ENCODE measurements at places on chromosomes 16 and 17. TPM values are rescaled to one million over a fixed set of nuclear protein-coding genes. Genes with fewer than 3 reads are reported as not detected.

GRCh38 chr17:78325076-78325687 lies 34.7 kb downstream of the SOCS3 start:
- no peaks in the 10 kb centered on the region for H3K27me3 ChIP-seq
- DNase-seq = no peak

GRCh38 chr16:87207965-87208364 lies 109.2 kb downstream of the C16orf95 start:
- H3K4me3 ChIP-seq = no peak overlapping the region
- DNase-seq = no peak
- no peak overlapping the region for H3K27ac ChIP-seq
- peaks cover 5% of the 10 kb centered on the region for H3K27me3 ChIP-seq
- H3K4me1 ChIP-seq = peaks cover 3% of the 10 kb centered on the region

Gene MFAP4
- total RNA-seq = not detected

DNA sequence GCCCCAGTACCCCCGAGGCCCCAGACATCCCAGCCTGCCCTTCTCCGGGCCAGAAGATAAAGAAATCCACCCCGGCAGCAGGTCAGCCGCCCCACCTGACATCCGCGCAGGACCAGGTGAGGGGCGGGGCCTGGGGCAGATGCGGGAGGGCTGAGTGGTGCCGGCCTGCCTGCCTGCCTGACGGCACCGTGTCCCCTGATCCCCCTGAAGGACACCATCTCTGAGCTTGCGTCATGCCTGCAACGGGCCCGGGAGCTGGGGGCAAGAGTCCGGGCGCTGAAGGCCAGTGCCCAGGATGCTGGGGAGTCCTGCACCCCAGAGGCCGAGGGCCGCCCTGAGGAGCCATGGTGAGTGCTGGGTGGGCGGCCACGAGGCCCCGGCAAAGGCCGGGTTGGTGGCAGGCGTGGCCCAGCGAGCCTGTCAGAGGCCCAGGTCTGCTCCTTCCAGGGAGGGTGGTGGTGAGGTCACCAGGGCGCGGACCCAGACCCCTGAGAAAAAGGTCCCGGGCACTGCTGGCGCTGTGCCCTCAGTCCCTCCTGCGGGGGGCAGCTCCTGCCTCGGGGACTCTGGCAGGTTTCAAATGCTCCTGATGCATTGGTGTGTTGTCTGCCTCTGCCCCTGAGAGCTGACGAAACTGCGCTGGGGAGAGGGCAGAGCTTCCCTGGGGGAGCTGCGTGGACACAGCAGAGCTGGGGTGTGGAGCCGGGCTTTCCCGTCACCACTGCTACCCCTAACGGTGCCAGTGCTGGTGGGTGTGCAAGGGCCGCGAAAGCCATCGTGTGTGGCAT lies 1.2 kb downstream of the CDT1 start:
- H3K27me3 ChIP-seq = no peaks in the 10 kb centered on the region
- peaks cover 55% of the 10 kb centered on the region for H3K36me3 ChIP-seq
- peak overlapping the region; percentile 82 for H3K4me3 ChIP-seq
- peaks cover 45% of the 10 kb centered on the region for H3K4me1 ChIP-seq
- DNase-seq = peak; percentile 67
- H3K27ac ChIP-seq = peak overlapping the region; percentile 77

GRCh38 chr17:6548578-6549330 lies 7.6 kb downstream of the PITPNM3 start:
- peaks cover 9% of the 10 kb centered on the region for H3K27me3 ChIP-seq
- peaks cover 21% of the 10 kb centered on the region for H3K4me1 ChIP-seq
- H3K27ac ChIP-seq = peak overlapping the region; percentile 79
- H3K36me3 ChIP-seq = no peaks in the 10 kb centered on the region

Gene ARHGDIG
- total RNA-seq = not detected

Gene CCT6B
- total RNA-seq = 0.83 TPM

Gene PARD6A
- 14.7 TPM for total RNA-seq

Gene KRT39
- total RNA-seq = not detected

- no peak for DNase-seq
- no peak overlapping the region for H3K4me3 ChIP-seq
- no peak overlapping the region for H3K27ac ChIP-seq
- no peaks in the 10 kb centered on the region for H3K36me3 ChIP-seq
- H3K4me1 ChIP-seq = peaks cover 31% of the 10 kb centered on the region
Measured at GRCh38 chr17:8075081-8075480, 12.4 kb downstream of the ALOX12B start.

Gene CDC6
- total RNA-seq = 103 TPM

- no peaks in the 10 kb centered on the region for H3K36me3 ChIP-seq
- no peak overlapping the region for H3K4me3 ChIP-seq
- H3K27me3 ChIP-seq = peaks cover 12% of the 10 kb centered on the region
- H3K27ac ChIP-seq = no peak overlapping the region
Measured at GRCh38 chr17:62910277-62910676, 55.8 kb upstream of the TANC2 start.

Gene KRTAP9-4
- total RNA-seq = not detected

DNA sequence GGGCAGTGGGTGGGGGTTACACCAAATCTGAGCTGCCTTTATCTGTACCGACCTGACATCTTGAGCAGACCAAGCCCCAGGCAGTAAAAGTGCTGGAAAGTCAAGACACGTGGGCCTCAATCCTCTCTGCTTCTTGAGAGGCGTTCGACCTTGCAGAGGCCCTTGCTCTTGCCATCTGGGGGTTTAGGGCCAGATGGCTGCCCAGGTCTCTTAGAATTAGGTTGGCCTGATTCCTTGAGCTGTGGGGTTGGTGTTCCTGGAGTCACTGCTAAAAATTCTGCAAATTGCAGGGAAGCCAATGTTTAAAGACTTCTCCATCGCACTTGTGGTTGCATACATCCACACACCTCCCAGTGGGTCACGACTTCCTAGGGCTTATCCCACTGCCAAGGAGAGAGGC lies 238.2 kb upstream of the ASIC2 start:
- no peak for DNase-seq
- H3K27ac ChIP-seq = no peak overlapping the region
- no peaks in the 10 kb centered on the region for H3K4me1 ChIP-seq
- no peak overlapping the region for H3K4me3 ChIP-seq

DNA sequence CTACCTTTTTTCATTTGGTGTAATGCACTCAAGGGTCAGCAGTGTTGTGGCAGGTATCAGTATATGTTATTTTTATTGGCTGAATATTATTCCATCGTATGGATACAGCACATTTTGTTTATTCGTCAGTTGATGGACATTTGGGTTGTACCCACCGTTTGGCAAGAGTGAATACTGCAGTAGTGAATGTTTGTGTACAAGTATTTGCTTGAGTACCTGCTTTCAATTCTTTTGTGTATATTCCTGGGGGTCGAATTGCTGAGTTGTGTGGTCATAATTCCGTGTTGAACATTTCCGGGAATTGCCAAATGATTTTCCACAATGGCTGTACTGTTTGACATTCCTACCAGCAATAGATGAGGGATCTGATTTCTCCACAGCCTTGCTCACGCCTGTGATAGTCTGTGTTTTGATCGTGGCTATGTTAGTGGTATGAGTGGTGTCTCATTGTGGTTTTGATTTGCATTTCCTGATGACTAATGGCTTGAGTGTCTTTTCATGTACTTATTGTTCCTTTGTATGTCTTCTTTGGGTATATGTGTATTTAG lies 108.4 kb downstream of the OR1D5 start:
- no peak overlapping the region for H3K4me3 ChIP-seq
- H3K36me3 ChIP-seq = no peaks in the 10 kb centered on the region
- H3K27ac ChIP-seq = no peak overlapping the region
- no peak for DNase-seq
- H3K27me3 ChIP-seq = peaks cover 9% of the 10 kb centered on the region

DNA sequence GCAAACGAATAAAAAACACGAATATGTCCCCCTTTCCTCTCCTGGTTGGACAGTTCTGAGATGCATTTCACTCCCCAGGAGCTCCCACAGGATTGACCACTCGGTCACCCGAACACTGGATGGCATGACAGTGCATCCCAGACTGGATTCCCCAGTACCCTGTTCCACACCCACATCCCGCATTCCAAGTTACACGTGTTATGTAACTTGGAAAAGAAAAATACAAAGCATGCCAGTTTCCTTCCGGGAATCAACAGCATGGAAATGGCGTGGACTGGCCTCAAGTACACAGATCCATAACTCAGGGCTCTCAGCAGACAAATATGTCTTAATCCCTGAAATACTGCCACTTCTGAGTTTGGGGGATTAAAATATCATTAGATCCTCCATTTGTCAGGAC lies 12.6 kb upstream of the KLHL36 start:
- H3K4me1 ChIP-seq = peaks cover 43% of the 10 kb centered on the region
- no peak overlapping the region for H3K4me3 ChIP-seq
- no peak overlapping the region for H3K27ac ChIP-seq
- H3K27me3 ChIP-seq = peaks cover 26% of the 10 kb centered on the region
- H3K36me3 ChIP-seq = no peaks in the 10 kb centered on the region

DNA sequence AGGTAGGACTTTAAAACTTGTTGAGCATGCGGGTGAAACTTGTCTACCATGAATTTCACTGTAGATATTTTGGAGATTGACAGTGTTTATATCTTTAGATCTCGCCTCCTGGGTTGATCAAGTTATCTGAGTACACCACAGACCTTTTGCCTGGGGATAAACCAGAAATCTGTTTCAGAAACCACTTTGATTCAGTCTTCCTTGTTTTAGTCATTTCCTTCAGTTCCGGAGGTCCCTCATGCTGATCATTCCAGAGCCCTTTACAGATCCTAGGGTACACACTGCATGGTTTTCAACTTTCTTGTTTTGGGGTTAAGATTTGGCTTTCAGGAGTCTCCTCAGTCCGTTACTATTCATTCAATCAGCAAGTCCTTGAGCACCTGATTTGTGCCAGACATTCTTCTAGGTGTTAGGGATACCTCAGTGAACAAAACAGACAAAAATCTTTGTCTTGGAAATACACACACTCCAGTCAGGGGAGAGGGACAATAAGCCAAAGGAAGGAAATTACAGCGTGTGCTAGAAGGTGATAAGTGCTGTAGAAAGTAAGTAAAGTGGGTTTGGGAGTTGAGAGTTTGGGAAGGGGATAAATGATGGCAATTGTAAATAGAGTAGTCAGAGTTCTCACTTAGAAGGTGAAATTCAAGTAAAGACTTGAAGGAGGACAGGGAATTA lies 12.2 kb downstream of the NOD2 start:
- peaks cover 2% of the 10 kb centered on the region for H3K27me3 ChIP-seq
- peaks cover 19% of the 10 kb centered on the region for H3K4me1 ChIP-seq
- no peak overlapping the region for H3K4me3 ChIP-seq
- no peak for DNase-seq
- H3K36me3 ChIP-seq = peaks cover 26% of the 10 kb centered on the region

- no peak overlapping the region for H3K27ac ChIP-seq
- H3K4me1 ChIP-seq = no peaks in the 10 kb centered on the region
- H3K36me3 ChIP-seq = no peaks in the 10 kb centered on the region
Measured at GRCh38 chr17:79255926-79256585, 181.4 kb downstream of the ENGASE start.

Gene C16orf86
- total RNA-seq = 2.5 TPM

Gene BCO1
- not detected for total RNA-seq

GRCh38 chr17:34195987-34196386 lies 59.1 kb upstream of the CCL2 start:
- no peak overlapping the region for H3K27ac ChIP-seq
- peaks cover 32% of the 10 kb centered on the region for H3K27me3 ChIP-seq
- H3K4me1 ChIP-seq = no peaks in the 10 kb centered on the region
- H3K36me3 ChIP-seq = no peaks in the 10 kb centered on the region
- no peak for DNase-seq

DNA sequence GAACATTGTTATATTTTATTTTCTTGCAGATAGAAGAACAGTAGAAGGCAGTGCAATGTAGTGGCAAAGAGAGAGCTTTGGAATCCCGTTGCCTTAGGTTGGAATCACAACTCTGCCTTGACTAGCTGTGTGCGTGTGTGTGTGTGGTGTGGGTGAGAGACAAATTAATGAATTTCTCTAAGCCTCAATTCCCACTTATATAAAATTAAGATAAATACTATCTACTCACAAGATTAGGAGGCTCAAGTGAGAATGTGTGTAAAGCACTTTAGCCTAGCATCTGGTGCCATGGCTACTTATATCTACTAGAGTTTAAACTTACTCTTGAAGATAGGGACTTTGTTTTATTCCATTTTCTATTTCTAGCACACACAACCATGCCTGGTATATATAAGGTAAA lies 12.8 kb downstream of the CPD start:
- H3K4me1 ChIP-seq = no peaks in the 10 kb centered on the region
- H3K27ac ChIP-seq = no peak overlapping the region
- DNase-seq = no peak
- H3K36me3 ChIP-seq = peaks cover 11% of the 10 kb centered on the region
- H3K4me3 ChIP-seq = no peak overlapping the region
- no peaks in the 10 kb centered on the region for H3K27me3 ChIP-seq

- no peak overlapping the region for H3K4me3 ChIP-seq
- no peak overlapping the region for H3K27ac ChIP-seq
- DNase-seq = no peak
Measured at GRCh38 chr16:26263406-26263805, 571.6 kb downstream of the HS3ST4 start.

- H3K4me3 ChIP-seq = no peak overlapping the region
- no peak overlapping the region for H3K27ac ChIP-seq
- no peak for DNase-seq
- no peaks in the 10 kb centered on the region for H3K27me3 ChIP-seq
Measured at GRCh38 chr16:65318590-65319257, 196.9 kb upstream of the CDH11 start.

DNA sequence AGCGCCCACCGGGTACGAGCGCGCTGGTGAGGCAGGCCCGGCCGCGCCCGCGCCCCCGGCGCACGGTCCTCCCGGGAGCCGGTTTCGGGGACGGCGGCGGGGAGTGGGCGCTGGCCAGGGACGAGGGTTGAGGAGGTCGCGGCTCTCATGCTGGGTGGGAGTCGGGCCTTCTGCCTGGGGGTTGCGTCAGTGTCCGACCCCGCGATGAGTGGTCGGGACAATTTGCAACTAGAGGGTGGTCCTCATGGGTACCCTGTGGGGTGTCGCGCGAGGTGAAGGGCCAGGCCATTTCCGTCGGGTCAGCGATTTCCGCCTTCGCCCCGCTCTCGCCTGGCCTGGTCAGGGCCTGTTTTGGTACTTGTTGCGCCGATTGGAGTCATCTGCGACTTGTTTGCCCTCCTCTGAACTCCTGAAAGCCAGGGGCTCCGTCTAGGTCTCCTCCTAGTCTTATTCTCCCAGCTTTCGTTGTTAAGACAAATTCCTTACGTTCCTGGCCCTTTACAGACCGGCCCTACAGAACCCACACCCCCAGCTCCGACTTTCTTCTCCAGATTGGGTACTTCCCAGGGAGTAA lies 14.9 kb downstream of the NAA60 start:
- H3K36me3 ChIP-seq = peaks cover 16% of the 10 kb centered on the region
- DNase-seq = peak; percentile 30
- peak overlapping the region; percentile 73 for H3K27ac ChIP-seq
- H3K4me3 ChIP-seq = peak overlapping the region; percentile 73
- no peaks in the 10 kb centered on the region for H3K27me3 ChIP-seq

Gene PHOSPHO1
- total RNA-seq = not detected

Gene TMIGD1
- total RNA-seq = not detected

- no peak for DNase-seq
- H3K27me3 ChIP-seq = peaks cover 18% of the 10 kb centered on the region
- H3K36me3 ChIP-seq = no peaks in the 10 kb centered on the region
- no peak overlapping the region for H3K4me3 ChIP-seq
- no peaks in the 10 kb centered on the region for H3K4me1 ChIP-seq
- H3K27ac ChIP-seq = no peak overlapping the region
Measured at GRCh38 chr17:80529104-80529903, 15.3 kb upstream of the RPTOR start.

Gene RCVRN
- not detected for total RNA-seq

Gene KLHL11
- 12.3 TPM for total RNA-seq
